ENCODE measurements at places on chromosomes 1 and 21.

- DNase-seq, result peak; percentile 82
Measured at GRCh38 chr1:10755970-10756521, 40.4 kb downstream of the CASZ1 start.

DNA sequence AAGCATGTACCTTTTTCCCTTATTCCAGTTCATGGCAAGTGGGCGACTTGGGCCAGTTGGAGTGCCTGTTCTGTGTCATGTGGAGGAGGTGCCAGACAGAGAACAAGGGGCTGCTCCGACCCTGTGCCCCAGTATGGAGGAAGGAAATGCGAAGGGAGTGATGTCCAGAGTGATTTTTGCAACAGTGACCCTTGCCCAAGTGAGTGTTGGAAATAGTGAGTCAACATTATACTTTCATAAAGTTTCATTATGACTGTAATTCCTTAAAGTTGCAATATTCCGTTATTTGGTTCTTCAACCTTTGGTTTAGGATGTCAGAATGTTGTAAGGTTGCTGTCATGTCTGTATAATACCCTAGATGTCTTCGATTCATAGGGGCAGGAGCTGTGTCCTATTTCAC lies 230.5 kb downstream of the TPR start:
- peak; percentile 59 for DNase-seq

GRCh38 chr1:25098717-25099116 lies 133.6 kb downstream of the SYF2 start:
- DNase-seq, result peak; percentile 27

DNA sequence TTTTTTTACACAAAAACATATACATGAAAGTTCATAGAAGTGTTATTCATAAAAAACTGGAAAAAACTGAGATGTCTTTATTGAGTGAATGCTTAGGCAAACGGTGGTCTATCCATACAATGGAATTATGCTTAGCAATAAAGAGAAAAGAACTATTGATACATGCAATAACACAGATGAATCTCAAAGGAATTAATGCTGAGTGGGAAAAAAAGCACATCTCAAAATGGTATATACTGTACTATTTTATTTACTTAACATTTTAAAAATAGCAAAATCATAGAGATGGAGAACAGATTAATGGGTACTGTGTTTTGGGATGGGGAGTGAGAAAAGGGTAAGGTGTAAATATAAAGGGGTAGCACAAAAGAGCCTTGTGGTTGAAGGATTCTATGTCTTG lies 29.8 kb downstream of the METTL18 start:
- no peak for DNase-seq

DNA sequence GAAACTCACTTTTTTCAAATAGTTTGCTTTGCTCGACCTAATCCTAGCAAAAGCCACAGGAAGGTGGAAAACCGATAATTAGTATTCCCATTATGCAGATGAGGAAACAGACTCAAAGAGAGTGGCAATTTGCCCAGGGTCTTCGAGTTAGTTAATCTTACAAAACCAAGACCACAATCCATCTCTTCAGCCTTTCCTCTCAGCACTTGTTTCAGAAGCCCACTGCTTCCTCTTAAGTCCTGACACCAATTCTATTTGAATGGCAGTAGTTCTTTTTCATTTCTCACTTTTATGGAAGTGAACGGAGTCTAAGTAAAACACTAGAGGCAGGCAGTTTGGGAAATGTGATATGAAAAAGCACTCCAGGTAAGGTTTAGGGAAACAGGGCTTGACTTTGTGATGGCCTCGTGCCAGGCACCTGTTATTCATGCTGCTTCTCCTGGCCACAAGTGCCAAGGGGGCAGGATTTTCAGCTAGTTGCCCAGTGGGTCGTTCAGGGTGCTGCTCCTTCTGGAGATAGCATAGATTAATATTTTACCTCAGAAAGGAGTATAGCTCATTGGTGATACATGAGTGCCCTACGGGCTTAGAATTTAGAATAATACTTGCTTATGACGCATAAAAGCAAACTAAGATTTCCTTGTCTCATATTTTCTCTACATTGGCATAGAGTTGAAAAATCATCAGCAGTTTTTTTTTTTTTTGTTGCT lies 76.6 kb upstream of the NRIP1 start:
- DNase-seq, result peak; percentile 20

DNA sequence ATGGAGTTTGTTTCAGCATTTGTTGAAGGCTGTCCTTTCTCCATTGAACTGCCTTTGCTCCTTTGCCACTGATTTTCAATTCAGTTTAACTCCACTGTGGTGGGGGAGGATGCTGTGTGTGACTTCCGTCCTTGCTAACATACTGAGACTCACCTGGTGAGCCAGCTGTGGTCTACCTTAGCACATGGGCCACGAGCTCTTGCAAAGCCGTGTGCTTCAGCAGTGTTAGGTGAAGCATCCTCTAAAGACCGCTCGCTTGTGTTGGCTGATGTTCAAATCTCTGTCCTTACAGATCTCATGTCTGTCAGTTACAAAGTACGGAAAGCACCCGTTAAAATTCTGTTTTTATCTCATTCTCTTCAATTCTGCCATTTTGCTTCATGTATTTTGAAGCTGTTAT lies 3.6 kb upstream of the SPATC1L start:
- DNase-seq, result no peak

DNA sequence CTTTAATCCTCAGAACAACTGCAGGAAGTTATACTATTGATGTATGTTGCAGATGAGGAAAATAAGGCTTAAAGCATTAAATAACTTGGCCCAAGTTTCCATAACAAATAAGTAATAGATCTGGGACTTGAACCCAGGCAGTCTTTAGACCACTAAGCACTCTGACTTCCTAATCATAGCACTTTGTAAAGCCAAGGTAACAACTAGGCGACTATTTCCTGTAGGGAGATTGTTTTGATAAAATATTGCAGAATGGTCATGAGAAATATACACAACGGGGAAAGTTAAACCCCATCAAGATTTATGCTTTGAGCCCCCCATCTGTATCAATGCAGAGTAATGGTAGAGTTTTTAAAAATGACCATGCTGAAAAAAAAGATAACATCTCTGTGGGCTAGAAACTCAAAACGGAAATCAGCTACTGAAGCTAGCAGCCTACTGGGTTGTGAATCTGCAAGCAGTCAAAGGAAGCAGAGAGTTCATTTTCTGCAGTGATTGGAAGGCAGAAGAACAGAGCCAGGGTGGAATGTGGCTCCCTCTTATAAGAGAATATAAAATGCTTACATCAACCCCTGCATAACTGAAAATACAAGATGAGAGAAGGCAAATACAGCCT lies 111.2 kb upstream of the OLIG2 start:
- no peak for DNase-seq

GRCh38 chr1:22436948-22437347 lies 14.7 kb upstream of the ZBTB40 start:
- no peak for DNase-seq

DNA sequence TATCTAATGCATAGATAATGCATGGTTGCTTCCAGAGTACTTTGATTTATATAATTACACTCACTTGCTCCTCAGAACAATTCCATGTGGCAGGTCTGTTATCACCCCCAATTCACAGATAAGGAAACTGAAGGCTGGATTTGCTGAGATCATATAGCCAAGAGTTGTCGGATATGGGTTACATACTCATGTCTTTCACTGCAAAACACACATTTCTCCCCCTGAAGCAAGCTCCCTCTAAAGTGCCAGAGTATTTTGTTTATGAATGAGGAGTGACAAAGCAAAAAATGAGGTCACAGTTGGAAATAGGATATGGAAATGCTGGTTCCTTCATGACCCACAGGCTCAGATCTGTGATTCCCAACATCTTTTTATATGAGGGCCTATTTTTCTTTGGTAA lies 134.2 kb downstream of the ROR1 start:
- no peak for DNase-seq

DNA sequence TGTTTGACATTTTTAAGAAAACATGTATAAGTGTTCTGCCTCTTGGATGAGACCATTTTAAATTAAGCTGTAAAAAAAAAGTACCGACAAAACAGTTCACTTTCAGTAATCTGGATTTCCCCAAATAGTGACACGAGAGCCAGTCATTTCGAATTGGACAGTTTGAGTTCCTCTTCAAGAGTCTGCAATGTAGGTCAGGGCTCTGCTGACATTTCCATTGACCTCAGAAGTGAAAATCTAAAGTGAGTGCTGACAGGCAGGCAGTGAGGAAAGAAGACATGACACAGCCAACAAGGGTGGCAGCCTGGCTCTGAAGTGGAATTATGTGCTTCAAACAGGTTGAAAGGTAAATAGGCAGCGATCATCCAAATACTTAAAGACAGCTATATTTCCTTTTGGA lies at the start of gene IL23R:
Gene IL23R (plus strand): TSS at position 259 of the 400 bp plus-strand sequence. CDS start 1,667 bp downstream, outside the sequence.
- peak; percentile 82 for DNase-seq

DNA sequence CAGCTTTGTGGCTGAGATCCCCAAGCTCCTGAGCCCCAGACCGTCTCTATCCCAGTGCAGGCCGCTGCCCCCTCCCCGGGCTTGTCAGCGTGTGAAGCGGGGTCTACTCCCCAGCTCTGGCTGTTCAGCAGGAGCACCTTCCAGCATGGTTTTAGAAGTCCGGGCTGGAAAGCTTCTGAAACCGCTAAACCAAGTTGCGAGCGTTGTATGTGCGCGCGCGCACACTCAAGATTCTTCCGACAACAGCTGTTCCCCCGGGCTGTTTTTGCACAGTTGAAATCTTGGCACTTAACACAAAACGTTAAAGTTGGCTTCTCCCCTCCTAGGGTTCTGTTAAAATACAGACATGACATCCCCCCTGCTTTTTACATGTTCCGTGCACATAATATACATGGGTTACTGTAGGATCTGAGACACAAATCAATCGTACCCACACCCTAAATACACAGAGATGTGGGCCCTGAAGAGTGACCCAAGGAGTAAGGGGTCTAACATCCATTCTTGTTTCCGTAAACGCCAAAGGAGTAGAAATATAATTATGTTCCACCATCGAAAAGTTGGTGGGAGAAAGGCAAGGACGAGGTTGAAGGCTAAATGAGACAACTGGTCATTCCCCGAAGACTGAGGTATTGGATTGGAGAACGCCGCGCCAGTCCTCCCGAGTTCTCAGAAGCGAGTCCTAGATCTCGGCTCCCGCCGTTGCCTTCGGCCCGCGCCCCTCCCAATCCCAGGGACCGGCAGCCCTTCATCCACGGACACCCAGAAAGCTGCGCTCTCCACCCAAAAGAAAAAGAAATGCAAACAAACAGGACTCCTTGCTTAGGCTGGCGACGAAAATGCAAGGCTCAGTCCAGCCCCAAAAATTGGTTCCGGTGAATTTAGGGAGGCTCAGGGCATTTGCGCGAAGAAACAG lies 1.3 kb downstream of the TBX15 start:
- DNase-seq, result no peak

DNA sequence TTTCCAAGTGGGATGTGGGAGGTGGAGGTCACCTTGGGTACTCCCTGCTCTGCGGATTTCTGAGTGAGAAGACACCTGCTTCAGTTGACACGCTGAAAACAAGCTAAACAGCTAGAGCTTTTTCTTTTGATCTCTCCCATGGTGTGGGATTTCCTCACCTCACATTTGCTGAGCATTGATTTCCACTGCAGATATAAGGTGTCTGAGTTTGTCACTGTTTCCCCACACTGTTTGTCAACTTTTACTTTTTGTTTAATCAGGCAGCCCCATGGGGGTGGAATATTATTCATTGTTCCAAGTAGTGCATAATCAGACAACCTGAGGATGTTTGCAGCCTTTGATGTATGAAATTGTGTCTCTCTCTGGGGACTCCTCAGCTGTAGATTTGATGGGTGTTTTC lies 49.5 kb downstream of the FASLG start:
- DNase-seq, result no peak

DNA sequence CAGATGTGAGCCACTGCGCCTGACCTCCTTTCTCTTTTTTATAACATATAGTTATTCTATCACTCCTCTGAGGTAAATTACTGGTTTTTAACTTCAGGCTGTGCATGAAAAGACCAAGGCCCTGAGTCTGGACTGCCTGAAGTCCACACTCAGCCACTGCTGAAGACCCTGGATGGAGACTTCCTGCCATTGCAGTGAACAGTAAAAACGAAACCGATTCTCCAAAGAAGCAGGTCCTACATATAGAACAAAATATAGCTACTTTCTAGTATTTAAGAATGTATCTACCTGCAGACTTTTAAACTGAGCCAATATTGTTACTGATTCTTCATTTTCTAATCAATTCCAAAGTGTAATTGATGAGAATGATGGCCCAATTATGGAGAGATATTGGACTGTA lies 232.8 kb downstream of the CHRM3 start:
- DNase-seq, result no peak

- peak; percentile 90 for DNase-seq
Measured at GRCh38 chr1:52139817-52140540, 1.9 kb upstream of the ZFYVE9 start.

GRCh38 chr1:223486366-223486765 lies 93.2 kb downstream of the CCDC185 start:
- no peak for DNase-seq

- DNase-seq, result peak; percentile 21
Measured at GRCh38 chr1:39590546-39590945, 14.0 kb upstream of the PABPC4 start.

DNA sequence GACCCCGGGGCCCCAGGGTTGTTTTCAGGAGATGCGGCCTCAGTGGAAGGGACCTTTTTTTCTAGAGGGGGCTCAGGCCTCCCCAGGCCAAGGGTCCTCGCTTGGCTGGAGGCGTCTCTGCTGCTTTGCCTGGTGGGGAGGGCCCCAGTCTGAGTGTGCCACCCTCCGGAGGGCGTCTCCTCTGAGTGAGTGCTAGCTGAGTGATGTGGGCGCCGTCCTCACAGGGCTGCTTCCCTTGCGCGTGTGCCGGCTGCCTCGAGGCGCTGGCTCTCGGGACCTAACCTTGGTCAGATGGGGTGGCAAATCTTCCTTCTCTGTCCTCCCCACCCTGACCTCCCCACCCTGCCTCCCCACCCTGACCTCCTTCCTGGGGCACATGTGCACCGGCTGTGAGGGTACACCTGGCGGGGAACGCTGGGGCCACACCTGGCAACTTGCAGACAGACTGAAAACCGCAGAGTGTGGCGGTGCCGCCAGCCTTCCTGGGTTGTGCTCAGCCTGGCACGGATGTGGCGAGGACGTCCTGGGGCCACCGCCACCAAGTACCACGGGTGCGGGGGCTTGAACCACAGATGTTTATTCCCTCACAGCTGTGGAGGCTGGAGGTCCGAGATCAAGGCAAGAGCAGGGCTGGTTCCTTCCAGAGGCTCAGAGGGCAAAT lies 93.0 kb upstream of the TTC34 start:
- DNase-seq, result no peak

DNA sequence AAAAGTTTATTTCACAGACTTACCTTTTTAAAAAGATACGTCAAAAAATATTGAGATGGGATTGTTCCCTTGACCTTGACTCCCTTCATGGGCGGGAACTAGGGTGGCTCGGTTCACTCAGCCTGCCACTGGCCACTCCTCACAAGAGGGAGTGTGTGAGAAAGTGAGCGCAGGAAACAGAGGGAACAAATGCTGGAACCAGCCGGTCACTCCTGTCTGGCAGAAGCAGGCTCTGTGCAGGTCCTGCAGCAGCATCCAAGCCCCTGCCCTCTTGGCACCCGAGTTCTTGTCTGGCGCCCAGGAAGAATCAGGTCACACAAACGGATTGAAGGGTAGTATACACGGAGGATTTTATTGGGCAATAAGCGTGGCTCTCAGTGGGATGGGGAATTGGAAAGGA lies 58.9 kb downstream of the ZNF648 start:
- DNase-seq, result no peak

GRCh38 chr1:60090655-60091054 lies 17.1 kb upstream of the C1orf87 start:
- DNase-seq, result no peak

Data from suppressor macrophage treated with lipopolysaccharide for 1 hour (primary cell).